ENCODE measurements at places on chromosomes 12 and 14. TPM values are rescaled to one million over a fixed set of nuclear protein-coding genes. Genes with fewer than 3 reads are reported as not detected.

SCFD1 gene
- 48.9 TPM for polyA plus RNA-seq

DNA sequence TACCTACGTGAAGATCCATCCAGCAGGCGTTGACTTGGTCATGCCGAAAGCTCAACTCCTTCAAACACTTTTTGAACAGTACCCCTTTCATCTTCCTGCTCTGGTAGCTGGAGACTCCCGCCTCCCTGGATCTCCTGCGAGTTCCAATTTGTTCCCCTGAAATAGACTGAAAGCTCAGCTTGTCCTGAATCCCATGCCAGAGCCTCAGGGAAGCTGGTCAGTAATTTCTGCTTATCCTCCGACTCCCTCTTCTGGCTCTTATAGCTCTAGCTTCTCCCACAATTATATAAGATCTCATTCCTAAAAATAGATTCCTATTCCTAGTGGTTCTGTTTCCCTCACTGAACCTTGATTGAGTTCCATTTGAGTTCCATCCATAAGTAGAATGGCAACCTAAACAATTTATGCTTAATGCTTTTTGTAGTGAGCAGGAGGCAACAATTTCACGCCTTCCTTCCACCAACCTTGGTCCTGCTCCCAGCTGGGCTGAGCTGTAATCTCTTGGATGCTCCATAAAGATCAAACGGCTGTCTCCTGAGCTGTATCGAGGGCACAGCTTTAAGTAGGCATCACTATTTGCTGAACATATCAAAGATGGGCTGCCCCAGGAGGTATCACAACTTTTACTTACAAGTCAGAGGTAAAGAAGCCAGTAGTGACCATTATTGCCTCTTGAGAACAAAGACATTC, 8.0 kb upstream of the TMEM132C start:
- no peak overlapping the region for H3K27ac ChIP-seq
- H3K27me3 ChIP-seq, result no peaks in the 10 kb centered on the region
- no peak for DNase-seq
- H3K36me3 ChIP-seq, result no peaks in the 10 kb centered on the region
- H3K4me3 ChIP-seq, result no peak overlapping the region

GRCh38 chr12:32754111-32754510, 1.6 kb downstream of the YARS2 start:
- peaks cover 46% of the 10 kb centered on the region for H3K36me3 ChIP-seq
- DNase-seq, result no peak

- H3K4me1 ChIP-seq, result no peaks in the 10 kb centered on the region
- H3K27ac ChIP-seq, result no peak overlapping the region
- H3K36me3 ChIP-seq, result peaks cover 17% of the 10 kb centered on the region
- no peak for DNase-seq
- no peaks in the 10 kb centered on the region for H3K27me3 ChIP-seq
- no peak overlapping the region for H3K4me3 ChIP-seq
Measured at GRCh38 chr14:91216731-91217226, 27.7 kb downstream of the GPR68 start.

GRCh38 chr14:99382781-99383471, 97.7 kb downstream of the SETD3 start:
- H3K36me3 ChIP-seq, result no peaks in the 10 kb centered on the region
- H3K4me1 ChIP-seq, result no peaks in the 10 kb centered on the region
- H3K4me3 ChIP-seq, result no peak overlapping the region
- peaks cover 78% of the 10 kb centered on the region for H3K27me3 ChIP-seq

LUM gene
- not detected for polyA plus RNA-seq

GRCh38 chr12:23139026-23139425, 514.1 kb downstream of the ETNK1 start:
- DNase-seq, result no peak
- H3K4me3 ChIP-seq, result no peak overlapping the region
- no peaks in the 10 kb centered on the region for H3K36me3 ChIP-seq
- no peak overlapping the region for H3K27ac ChIP-seq
- H3K4me1 ChIP-seq, result no peaks in the 10 kb centered on the region

DNA sequence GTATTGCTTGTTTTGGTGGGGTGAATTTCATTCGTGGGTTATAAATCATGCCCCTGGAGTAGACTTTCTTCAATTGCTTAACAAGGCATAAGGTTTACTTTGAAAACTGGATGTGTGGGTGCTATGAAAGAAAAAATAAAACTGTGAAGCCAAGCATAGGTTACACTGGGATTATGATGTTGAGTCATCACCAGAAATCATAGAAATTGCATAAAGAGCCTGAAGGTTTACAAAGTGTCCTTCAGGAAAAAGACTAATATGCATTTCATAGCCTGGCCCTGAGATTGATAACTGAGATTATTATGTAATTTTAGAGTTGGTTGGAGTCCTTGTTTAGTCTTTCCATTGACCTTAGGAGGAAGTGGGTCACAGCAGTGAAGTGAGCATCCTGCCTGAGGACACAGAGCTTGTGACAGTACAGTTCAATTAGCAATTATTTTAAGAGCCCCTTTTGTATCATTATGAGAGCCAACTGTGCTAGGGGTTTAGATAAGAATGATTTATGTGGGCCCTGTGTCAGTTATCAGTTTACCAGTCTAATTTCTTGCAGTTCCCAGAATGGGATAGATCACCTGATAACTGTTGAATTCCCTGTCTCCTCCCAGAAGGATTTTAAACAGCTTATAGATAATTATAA, 13.6 kb downstream of the LRRK2 start:
- no peak overlapping the region for H3K27ac ChIP-seq
- DNase-seq, result no peak
- no peaks in the 10 kb centered on the region for H3K4me1 ChIP-seq
- no peaks in the 10 kb centered on the region for H3K27me3 ChIP-seq
- no peak overlapping the region for H3K4me3 ChIP-seq
- H3K36me3 ChIP-seq, result no peaks in the 10 kb centered on the region

GRCh38 chr12:24463375-24463774, 485.5 kb downstream of the BCAT1 start:
- no peak for DNase-seq
- no peak overlapping the region for H3K4me3 ChIP-seq
- H3K27ac ChIP-seq, result no peak overlapping the region
- no peaks in the 10 kb centered on the region for H3K4me1 ChIP-seq
- H3K36me3 ChIP-seq, result no peaks in the 10 kb centered on the region

DNA sequence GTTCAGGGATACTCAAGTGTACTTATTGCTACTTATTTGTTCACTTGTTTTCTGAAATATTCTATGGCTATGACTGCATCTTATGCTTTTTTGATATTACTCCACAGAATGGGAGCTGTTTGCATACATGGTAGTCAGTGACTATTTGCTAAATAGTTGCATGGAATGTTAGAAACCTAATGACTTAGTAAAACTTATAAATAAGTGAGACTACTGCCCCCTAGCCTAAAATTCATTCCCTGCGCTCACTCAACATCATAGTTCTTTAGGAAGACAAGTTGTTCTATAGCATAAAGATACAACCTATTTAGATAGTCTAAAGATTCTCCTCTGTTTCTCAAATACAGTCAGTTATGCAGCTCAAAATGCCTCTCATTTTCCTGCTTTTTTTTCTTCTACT, 305.5 kb downstream of the CEP128 start:
- no peak for DNase-seq
- H3K4me1 ChIP-seq, result no peaks in the 10 kb centered on the region
- no peaks in the 10 kb centered on the region for H3K27me3 ChIP-seq
- H3K4me3 ChIP-seq, result no peak overlapping the region
- no peaks in the 10 kb centered on the region for H3K36me3 ChIP-seq
- no peak overlapping the region for H3K27ac ChIP-seq
